Aorta (tissue), 5 donors: ENCODE measurements at places on chromosomes 7 and 10. TPM values are rescaled to one million over a fixed set of nuclear protein-coding genes. Genes with fewer than 3 reads are reported as not detected.

DNA sequence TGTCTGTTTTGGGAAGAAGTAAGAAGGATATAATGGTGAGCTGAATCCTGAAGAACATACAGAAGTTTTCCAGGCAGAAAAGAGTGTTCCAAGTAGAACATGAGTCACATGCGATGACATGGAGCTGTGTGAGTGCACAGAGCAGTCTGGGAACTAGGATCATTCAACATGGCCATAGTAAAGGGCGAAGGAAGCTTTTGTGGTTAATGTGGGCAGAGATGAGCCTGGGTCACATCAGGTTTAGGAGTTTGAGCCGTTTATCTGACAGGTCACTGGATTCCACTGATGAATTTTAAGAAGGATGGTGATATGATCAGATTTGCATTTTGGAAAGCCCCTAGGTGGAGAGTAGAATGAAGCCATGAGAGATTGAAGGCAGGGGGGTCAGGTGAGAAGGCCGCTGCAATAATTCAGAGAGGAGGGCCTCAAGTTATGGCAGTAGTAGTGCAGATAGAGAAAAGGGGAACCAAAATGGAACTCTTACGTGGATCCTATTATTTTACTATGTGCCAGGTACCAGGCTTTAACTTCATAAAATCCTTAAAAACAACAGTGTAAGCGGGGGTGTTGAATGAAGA is 171.3 kb downstream of the RNLS start:
- H3K4me1 ChIP-seq = no peaks in the 10 kb centered on the region
- no peak overlapping the region for H3K4me3 ChIP-seq
- H3K27me3 ChIP-seq = no peaks in the 10 kb centered on the region
- DNase-seq = no peak

- H3K27me3 ChIP-seq = no peaks in the 10 kb centered on the region
- H3K36me3 ChIP-seq = no peaks in the 10 kb centered on the region
- H3K4me1 ChIP-seq = no peaks in the 10 kb centered on the region
- H3K27ac ChIP-seq = no peak overlapping the region
- no peak overlapping the region for H3K4me3 ChIP-seq
These were observed 20.6 kb downstream of the DNAJB6 start for GRCh38 chr7:157357129-157358040.

DNA sequence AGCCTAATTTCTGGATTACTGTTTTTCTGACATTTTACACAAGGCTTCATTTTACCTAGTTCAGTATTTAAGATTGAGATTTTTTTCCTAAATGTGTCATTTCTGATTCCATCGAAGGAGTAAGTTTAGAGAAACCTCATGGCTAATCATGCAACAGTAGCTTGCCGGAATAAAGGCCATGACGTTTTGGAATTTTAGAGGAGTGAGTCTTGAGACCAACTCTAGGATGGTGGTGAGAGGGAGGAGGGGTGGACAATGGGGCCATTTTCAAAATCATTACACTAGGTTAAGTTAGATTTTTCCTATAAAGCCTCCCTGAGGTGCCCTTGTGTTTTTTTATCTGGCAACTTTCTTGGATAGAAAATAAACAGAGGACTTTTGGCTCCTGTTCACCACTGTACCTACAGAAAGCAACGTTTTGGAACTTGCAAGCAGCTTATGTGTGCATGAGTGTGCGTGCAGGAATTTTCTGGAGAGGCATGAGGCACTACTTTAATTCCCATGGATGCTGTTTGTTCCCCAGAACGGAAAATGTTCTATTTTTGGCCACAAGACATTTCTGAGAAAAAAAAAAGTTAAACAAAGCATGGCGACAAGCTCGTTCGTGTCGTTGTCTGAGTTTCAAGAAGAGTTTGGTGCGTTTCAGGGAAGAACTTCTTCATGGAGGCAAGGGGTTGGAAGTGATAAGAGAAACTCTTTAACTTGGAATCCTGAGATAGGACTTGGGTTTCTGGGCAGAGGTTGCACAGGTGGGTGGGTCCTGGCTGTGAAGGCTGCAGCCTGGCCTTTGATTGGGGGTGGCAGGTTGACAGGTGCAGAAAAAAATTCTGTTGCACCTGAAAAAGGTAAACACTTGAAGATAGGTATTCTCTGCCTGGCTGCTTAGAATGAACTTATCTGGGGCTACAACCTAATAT is 178.1 kb downstream of the PTEN start:
- peak overlapping the region; percentile 97 for H3K27ac ChIP-seq
- peaks cover 11% of the 10 kb centered on the region for H3K4me1 ChIP-seq
- no peaks in the 10 kb centered on the region for H3K36me3 ChIP-seq
- H3K27me3 ChIP-seq = no peaks in the 10 kb centered on the region
- DNase-seq = no peak

DNA sequence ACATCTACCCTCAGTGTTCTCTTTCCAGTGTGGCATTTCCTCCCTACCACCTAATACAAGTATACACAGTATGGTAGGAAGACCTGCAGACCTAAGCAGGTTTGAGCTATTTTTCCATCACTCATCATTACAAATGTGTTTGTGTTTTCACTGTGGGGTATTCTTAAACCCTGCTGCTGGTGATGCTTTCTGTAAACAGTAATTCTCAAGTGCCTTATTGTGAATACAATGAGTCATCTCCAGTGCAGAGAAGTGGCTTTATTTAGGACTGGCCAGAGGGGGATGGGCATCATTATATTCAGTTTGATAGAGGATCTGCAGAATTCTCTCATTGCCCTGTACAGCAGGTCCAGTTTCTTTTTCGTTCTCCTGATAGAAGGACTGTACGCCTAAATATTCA is 63.7 kb downstream of the GRM8 start:
- H3K27me3 ChIP-seq = no peaks in the 10 kb centered on the region
- no peaks in the 10 kb centered on the region for H3K36me3 ChIP-seq
- H3K4me3 ChIP-seq = no peak overlapping the region
- DNase-seq = no peak

GRCh38 chr10:132796846-132797245 is 10.9 kb upstream of the NKX6-2 start:
- DNase-seq = no peak
- no peak overlapping the region for H3K4me3 ChIP-seq
- no peaks in the 10 kb centered on the region for H3K27me3 ChIP-seq
- H3K4me1 ChIP-seq = no peaks in the 10 kb centered on the region
- H3K27ac ChIP-seq = no peak overlapping the region

- H3K27ac ChIP-seq = no peak overlapping the region
- H3K4me1 ChIP-seq = no peaks in the 10 kb centered on the region
- no peak for DNase-seq
These were observed 247.8 kb downstream of the SDK1 start for GRCh38 chr7:3548815-3549214.

DNA sequence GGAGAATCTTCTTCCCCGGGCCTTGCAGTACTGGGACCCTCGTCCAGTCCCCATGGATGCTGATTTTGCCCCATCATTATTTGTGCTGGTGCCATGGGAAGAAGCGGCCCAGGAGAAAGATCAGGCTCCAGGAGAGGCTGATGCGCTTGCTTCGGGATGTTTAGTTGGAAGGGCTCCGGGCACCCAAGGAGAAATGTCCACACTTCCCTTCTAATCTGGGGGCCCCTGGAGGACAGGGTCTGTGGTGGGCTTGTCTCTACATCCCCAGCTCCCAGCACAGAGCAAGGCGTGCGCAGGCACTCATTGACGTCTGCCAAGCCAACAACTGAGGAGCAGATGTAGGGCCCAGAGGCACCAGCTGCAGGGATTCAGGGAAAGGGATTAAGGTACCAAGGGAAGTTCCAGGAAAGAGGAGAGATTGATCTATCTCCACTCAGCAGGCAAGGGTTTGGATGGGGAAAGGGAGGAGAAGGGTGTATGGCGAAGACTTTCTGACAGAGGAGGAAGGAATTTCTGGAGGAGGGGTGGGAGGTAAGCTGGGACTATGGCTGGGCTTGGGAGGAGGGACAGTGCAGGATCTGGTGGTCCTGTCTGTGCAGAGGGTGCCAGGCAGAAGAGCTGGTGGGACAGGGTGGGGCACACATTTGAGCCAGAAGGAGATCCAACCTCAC is 38.7 kb upstream of the LEP start:
- no peaks in the 10 kb centered on the region for H3K36me3 ChIP-seq
- DNase-seq = no peak
- H3K4me1 ChIP-seq = no peaks in the 10 kb centered on the region
- H3K4me3 ChIP-seq = no peak overlapping the region
- H3K27ac ChIP-seq = no peak overlapping the region
- no peaks in the 10 kb centered on the region for H3K27me3 ChIP-seq

The SCD gene
- polyA plus RNA-seq = 12.6 TPM

The LYZL2 gene
- polyA plus RNA-seq = not detected

The PLXNA4 gene
- 0.59 TPM for polyA plus RNA-seq

The CFAP46 gene
- not detected for polyA plus RNA-seq

The ADCY1 gene
- 0.25 TPM for polyA plus RNA-seq
